ENCODE measurements at places on chromosomes 5 and 9. TPM values are rescaled to one million over a fixed set of nuclear protein-coding genes. Genes with fewer than 3 reads are reported as not detected.

Gene PRSS3
- total RNA-seq = 5.7 TPM

Gene CPEB4
- 14.0 TPM for total RNA-seq

Gene SLC6A19
- total RNA-seq = not detected

Gene PNPLA7
- 5.4 TPM for total RNA-seq

Gene PDZD2
- total RNA-seq = under 0.01 TPM

Gene IRGM
- total RNA-seq = 0.09 TPM

Gene CCDC152
- total RNA-seq = 3.4 TPM

Gene CDX1
- total RNA-seq = 0.65 TPM

Gene CDC20B
- not detected for total RNA-seq

Gene SPAG8
- total RNA-seq = 3.3 TPM

Gene TLX3
- total RNA-seq = not detected

Gene ZER1
- 24.3 TPM for total RNA-seq

Gene MUSK
- not detected for total RNA-seq

Gene IFNK
- not detected for total RNA-seq

Gene PTGR1
- 88.4 TPM for total RNA-seq

Gene PCDHGA9
- total RNA-seq = 4.1 TPM

Gene ADCY2
- under 0.01 TPM for total RNA-seq

Gene IL7R
- total RNA-seq = 0.90 TPM

Gene HINT2
- 24.9 TPM for total RNA-seq

Gene DND1
- not detected for total RNA-seq

Gene RGMB
- 145 TPM for total RNA-seq

Gene PCDHA9
- total RNA-seq = 0.49 TPM

Gene FABP6
- not detected for total RNA-seq

Gene RNF130
- total RNA-seq = 21.7 TPM

Gene CCL21
- total RNA-seq = not detected

Gene PRRC1
- total RNA-seq = 49.2 TPM

Gene EPB41L4B
- total RNA-seq = 1.8 TPM

Gene SYNPO
- total RNA-seq = 3.9 TPM

Gene CCDC192
- total RNA-seq = not detected

Gene CCDC180
- 4.2 TPM for total RNA-seq

Gene NR3C1
- total RNA-seq = 132 TPM

Gene PROP1
- not detected for total RNA-seq

Gene DOK3
- total RNA-seq = 1.3 TPM

Gene SPINK9
- not detected for total RNA-seq

Gene FST
- total RNA-seq = 80.2 TPM

Gene SV2C
- 0.08 TPM for total RNA-seq

Gene GRM6
- total RNA-seq = not detected

Gene RELL2
- total RNA-seq = 6.6 TPM

Gene EXD3
- total RNA-seq = 5.2 TPM

Gene CTXN3
- not detected for total RNA-seq

Gene ADAMTSL2
- total RNA-seq = not detected

Gene SLIT3
- total RNA-seq = 52.5 TPM

Gene PKN3
- total RNA-seq = 3.6 TPM

Gene PDE8B
- total RNA-seq = not detected

Gene SPINK7
- total RNA-seq = not detected

Gene C9orf72
- total RNA-seq = 31.7 TPM

Gene IPPK
- 9.6 TPM for total RNA-seq

Gene PDE6A
- not detected for total RNA-seq

Gene SLC35A4
- 17.0 TPM for total RNA-seq

Gene CAMK2A
- 0.09 TPM for total RNA-seq

Gene TMEM215
- total RNA-seq = not detected

Gene KCNMB1
- total RNA-seq = not detected

Gene RAPGEF6
- total RNA-seq = 47.0 TPM

All from fibroblast of the aortic adventitia (primary cell).